Right kidney (tissue), 9 donors: ENCODE measurements at places on chromosomes 6 and 20.

DNA sequence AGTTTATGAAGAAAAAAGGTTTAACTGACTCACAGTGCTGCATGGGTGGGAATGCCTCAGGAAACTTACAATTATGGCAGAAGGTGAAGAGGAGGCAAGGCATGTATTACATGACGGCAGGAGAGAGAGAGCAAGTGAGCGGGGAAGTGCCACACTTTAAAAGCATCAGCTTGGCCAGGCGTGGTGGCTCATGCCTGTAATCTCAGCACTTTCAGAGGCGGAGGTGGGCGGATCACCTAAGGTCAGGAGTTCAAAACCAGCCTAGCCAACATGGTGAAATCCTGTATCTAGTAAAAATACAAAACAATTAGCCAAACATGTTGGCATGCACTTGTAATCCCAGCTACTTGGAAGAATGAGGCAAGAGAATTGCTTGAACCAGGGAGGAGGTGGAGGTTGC is 213.3 kb upstream of the THEMIS start:
- no peak for DNase-seq

DNA sequence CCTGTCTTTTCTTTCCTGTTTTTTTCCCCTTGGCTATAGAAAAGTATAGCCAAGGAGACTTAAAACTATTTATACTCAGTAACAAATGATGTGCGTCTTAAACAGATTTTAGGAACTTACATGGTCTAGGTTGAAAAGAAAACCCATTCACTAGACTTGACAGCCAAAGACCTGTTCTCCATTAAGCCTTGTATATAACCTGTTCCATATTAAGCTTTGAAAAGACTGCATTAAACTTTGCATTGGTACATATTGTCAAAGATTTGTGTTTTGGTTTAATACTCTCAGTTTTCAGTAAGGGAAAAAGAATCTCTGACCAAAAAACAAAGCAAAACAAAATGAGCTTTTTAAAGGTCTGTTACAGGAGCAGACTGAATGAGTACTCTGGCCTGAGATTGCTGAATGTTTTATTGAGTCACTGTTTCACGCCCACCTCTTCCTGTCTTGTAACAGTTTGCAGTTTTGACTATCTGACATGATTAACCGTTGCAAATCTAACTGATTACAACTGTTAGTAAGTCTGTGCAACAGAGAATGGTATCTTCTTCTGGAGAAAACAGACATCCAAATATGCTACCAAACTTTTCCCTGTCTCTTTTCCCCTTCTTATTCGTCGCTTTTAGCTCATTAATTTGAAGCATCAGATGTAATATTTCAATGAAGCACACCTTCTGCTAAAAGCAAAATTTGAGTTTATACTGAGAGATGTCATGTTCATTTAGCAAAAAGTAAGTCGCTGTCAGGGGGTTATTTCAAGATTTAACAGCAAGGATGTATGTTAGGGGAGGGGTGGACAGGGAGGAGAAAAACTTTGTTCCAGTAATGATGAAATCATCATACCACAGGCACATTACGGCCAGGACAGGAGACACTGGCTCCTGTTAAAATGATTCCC is 59.1 kb upstream of the SUPT3H start:
- peak; percentile 20 for DNase-seq

GRCh38 chr6:135289816-135290215 is 108.7 kb downstream of the MYB start:
- no peak for DNase-seq

GRCh38 chr20:25745738-25746137 is 49.1 kb upstream of the ZNF337 start:
- DNase-seq, result no peak

- DNase-seq, result no peak
These were observed 284.2 kb downstream of the HACE1 start for GRCh38 chr6:104575536-104575935.

DNA sequence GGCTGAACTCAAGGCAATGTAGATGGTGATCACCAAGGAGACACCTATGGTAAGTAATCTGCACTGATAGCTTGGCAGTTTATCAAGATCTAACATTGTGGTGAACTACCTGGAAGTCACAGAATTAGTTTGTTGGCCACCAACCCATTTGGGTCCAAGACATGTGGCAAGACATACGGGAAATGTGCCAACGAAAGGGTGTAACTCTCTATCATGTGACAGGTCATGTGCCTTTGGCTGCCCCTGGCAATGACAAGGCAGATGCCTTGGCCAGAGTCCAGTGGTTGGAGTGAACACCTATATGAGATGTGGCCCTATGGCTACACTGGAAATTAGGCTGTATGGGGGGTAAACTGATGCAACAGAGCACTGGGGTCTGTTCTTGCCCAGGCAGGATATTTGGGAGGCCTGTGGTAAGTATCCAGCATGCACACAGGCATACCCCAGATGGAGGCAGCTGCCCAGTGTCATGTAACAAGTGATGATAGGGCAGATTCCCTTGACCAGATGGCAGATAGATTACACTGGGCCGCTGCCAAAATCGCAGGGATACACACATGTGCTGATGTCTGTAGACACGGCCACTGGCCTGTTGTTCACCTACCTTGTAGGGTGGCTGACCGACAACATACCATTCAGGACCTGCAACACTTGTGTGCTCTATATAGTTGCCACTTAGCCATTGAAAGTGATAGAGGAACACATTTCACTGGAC is 35.5 kb upstream of the HSF2 start:
- no peak for DNase-seq

GRCh38 chr6:150212778-150213177 is 69.9 kb downstream of the PPP1R14C start:
- no peak for DNase-seq

- DNase-seq, result no peak
These were observed 238.0 kb downstream of the COL12A1 start for GRCh38 chr6:74967821-74968220.

- DNase-seq, result no peak
These were observed 80.0 kb downstream of the SESN1 start for GRCh38 chr6:109014606-109015005.

DNA sequence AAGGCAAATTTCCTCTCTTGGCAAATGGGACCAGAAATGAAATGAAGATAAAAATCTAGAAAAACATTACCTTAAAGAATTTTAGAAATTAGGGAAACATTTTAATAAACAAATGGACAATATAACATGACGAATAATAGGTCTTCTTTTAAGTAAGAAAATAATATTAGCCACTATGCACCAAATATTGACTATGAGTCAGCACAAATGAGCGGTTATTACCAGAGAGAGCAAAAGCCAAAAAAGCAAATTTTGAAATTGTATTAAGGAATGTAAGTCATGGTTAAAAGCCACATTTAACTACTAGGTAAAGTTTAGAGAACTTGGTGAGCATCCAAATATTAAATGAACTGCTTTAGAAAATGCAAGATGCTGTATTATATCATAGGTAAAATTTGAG is 376.6 kb upstream of the JAG1 start:
- DNase-seq, result no peak

- no peak for DNase-seq
These were observed 130.4 kb upstream of the CDH4 start for GRCh38 chr20:61121661-61122060.

DNA sequence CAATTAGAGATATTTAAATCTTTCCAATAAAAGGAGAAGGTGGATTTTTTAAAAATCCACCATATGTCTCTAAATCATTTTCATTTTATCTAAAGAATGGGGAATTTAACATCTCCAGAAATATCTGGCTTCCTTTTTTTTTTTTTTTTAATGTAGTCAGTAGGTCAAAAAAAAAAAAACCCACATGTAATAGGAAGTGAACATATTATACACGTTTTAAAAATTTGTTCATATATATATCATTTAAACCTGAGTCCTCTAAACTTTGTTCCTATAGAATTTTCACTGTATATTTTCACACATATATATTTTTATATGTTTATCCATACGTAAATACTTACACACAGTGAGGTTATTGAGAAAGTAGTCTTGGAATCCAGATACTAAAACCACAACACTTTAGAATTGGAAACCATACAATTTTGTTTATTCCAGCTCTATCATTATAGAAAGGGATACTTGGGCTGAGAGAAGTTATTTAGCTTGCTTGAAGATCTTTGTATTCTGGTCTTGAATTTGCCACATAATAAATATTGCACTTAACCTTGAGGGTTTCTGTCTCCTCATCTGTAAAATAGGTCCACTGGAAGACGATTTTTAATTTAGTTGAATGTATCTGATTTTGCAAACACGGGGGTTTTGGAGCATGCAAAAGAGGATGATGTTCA is 62.1 kb upstream of the ZNF217 start:
- DNase-seq, result no peak

GRCh38 chr6:47203266-47203937 is 106.3 kb downstream of the TNFRSF21 start:
- DNase-seq, result no peak

GRCh38 chr6:166998256-166999144 is 697 bp upstream of the CEP43 start:
- peak; percentile 80 for DNase-seq
